ENCODE measurements at places on chromosomes 2 and 18. TPM values are rescaled to one million over a fixed set of nuclear protein-coding genes. Genes with fewer than 3 reads are reported as not detected.

- no peak overlapping the region for H3K4me3 ChIP-seq
- no peaks in the 10 kb centered on the region for H3K27me3 ChIP-seq
- H3K4me1 ChIP-seq: no peaks in the 10 kb centered on the region
- H3K27ac ChIP-seq: no peak overlapping the region
- H3K36me3 ChIP-seq: no peaks in the 10 kb centered on the region
These were observed 88.4 kb upstream of the NRP2 start for GRCh38 chr2:205593891-205594290.

HRH4 gene
- total RNA-seq: not detected

- H3K36me3 ChIP-seq: no peaks in the 10 kb centered on the region
- H3K27ac ChIP-seq: no peak overlapping the region
- DNase-seq: no peak
- H3K4me3 ChIP-seq: no peak overlapping the region
- H3K4me1 ChIP-seq: no peaks in the 10 kb centered on the region
- no peaks in the 10 kb centered on the region for H3K27me3 ChIP-seq
These were observed 273.1 kb upstream of the FANCL start for GRCh38 chr2:58514252-58514651.

DNA sequence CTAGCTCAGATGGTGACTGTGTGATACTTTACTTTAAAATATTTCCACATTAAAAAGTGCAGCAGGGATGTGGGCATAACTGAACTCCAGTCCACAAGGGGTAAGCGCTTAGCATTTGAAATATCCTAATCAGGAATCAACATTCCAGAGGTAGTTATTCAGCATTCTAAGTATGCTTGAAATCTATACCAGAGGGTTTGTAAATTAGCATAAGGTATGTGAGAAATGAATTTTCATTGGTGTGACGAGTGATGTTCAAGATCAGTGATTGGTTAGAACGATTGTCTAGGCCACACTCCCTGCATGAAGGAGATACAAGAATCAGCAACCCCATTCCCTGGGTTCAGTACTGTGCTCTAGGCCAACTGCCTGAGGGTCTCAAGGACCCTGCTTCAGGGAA, 42.6 kb downstream of the MAPK4 start:
- no peak overlapping the region for H3K27ac ChIP-seq
- H3K36me3 ChIP-seq: no peaks in the 10 kb centered on the region
- no peak for DNase-seq
- peaks cover 16% of the 10 kb centered on the region for H3K27me3 ChIP-seq

GRCh38 chr18:10242936-10243680, 211.3 kb upstream of the APCDD1 start:
- H3K27ac ChIP-seq: no peak overlapping the region
- peaks cover 5% of the 10 kb centered on the region for H3K27me3 ChIP-seq
- H3K36me3 ChIP-seq: no peaks in the 10 kb centered on the region
- H3K4me1 ChIP-seq: no peaks in the 10 kb centered on the region
- no peak for DNase-seq

GRCh38 chr2:184201246-184201645, 397.1 kb upstream of the ZNF804A start:
- H3K27me3 ChIP-seq: no peaks in the 10 kb centered on the region
- H3K27ac ChIP-seq: no peak overlapping the region
- no peak overlapping the region for H3K4me3 ChIP-seq
- DNase-seq: no peak
- H3K4me1 ChIP-seq: no peaks in the 10 kb centered on the region
- H3K36me3 ChIP-seq: no peaks in the 10 kb centered on the region

PDCD1 gene
- total RNA-seq: 0.22 TPM

- H3K36me3 ChIP-seq: no peaks in the 10 kb centered on the region
- H3K4me1 ChIP-seq: no peaks in the 10 kb centered on the region
- H3K27ac ChIP-seq: no peak overlapping the region
- no peak overlapping the region for H3K4me3 ChIP-seq
- no peak for DNase-seq
- no peaks in the 10 kb centered on the region for H3K27me3 ChIP-seq
These were observed 80.7 kb downstream of the STRN start for GRCh38 chr2:36885605-36886004.

GRCh38 chr2:120675460-120676130, 60.1 kb upstream of the GLI2 start:
- no peaks in the 10 kb centered on the region for H3K36me3 ChIP-seq
- H3K27ac ChIP-seq: no peak overlapping the region
- H3K4me3 ChIP-seq: no peak overlapping the region
- H3K27me3 ChIP-seq: no peaks in the 10 kb centered on the region

GRCh38 chr2:72612614-72613160, 213.1 kb downstream of the EXOC6B start:
- H3K36me3 ChIP-seq: no peaks in the 10 kb centered on the region
- H3K4me1 ChIP-seq: no peaks in the 10 kb centered on the region
- no peaks in the 10 kb centered on the region for H3K27me3 ChIP-seq

- no peaks in the 10 kb centered on the region for H3K36me3 ChIP-seq
- H3K27ac ChIP-seq: no peak overlapping the region
- no peaks in the 10 kb centered on the region for H3K27me3 ChIP-seq
- no peak for DNase-seq
- no peak overlapping the region for H3K4me3 ChIP-seq
These were observed 3.1 kb upstream of the MSGN1 start for GRCh38 chr2:17813010-17813741.

GRCh38 chr18:50201476-50202018, 6.6 kb upstream of the MYO5B start:
- no peak overlapping the region for H3K4me3 ChIP-seq
- H3K27me3 ChIP-seq: no peaks in the 10 kb centered on the region
- no peaks in the 10 kb centered on the region for H3K4me1 ChIP-seq
- no peak overlapping the region for H3K27ac ChIP-seq
- no peak for DNase-seq

CNTNAP5 gene
- not detected for total RNA-seq

DNA sequence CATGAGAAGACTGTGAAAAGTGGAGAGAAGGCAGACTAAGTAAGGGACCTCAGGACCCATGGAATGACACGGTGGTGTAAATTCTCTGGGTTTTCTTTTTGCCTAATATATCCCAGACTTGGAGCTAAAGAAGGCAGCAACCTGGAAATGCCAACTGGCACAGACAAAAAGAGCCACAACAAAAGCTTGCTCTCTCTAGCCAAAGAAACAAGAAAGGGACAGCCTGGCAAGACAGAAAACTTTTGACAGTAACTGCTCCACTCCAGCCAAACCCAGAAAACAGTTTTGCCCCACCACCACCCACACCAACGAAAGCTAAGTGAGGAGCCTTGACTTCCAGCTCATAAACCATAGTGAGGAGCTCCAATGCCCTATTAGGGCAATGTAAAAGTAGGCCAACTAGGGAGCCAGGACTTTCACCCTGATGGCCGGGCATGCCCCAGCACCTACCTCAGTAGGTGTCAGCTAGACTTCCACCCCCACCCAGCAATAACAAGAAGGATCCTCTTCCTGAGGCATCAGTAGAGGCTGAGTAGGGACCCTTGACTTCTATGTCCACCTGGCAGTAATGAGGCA, 35.5 kb downstream of the PELI1 start:
- DNase-seq: no peak
- H3K36me3 ChIP-seq: no peaks in the 10 kb centered on the region
- no peak overlapping the region for H3K4me3 ChIP-seq
- H3K27me3 ChIP-seq: no peaks in the 10 kb centered on the region

DNA sequence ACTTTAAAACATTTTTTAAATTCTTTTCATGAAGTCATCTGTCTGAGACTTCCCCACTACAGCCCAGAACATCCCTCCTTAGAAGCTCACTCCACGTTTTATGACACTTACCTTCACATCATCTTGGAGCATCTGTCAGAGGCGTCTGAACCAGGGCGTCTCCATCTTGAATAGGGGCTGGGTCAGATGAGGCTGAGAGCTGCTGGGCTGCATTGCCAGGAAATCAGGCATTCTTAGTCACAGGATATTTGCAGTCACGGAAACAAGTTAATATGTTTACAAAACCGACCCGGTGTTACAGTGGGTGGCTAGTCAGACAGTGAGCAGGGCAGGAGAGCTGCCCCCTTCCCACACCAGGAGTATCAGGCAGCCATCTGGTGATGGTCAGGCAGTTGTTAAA, 456.5 kb downstream of the FBXO15 start:
- no peaks in the 10 kb centered on the region for H3K27me3 ChIP-seq
- H3K4me1 ChIP-seq: no peaks in the 10 kb centered on the region
- DNase-seq: no peak
- H3K4me3 ChIP-seq: no peak overlapping the region
- no peaks in the 10 kb centered on the region for H3K36me3 ChIP-seq

DNA sequence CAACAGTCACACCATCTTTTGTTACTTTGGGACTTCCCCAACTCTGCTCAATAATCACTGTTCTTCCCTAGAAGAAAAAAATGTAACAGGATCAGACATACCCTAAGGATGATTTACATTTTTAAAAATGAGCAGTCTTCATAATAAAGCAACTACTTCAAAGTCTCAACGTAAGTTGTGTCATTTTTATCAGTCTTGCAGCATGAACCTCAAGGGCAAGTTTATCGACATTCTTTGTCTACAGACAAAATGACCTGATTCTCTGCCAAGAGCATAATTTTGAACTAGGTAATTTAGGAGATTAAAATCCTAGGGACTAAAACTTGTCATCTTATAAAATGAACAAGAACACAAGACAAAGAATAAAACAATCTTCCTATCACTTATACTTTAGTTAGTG, 2.3 kb downstream of the HSPD1 start:
- H3K4me1 ChIP-seq: peaks cover 7% of the 10 kb centered on the region
- no peak for DNase-seq
- no peaks in the 10 kb centered on the region for H3K27me3 ChIP-seq
- no peak overlapping the region for H3K4me3 ChIP-seq

GRCh38 chr2:10499275-10499907, 51.3 kb upstream of the ODC1 start:
- H3K27ac ChIP-seq: no peak overlapping the region
- DNase-seq: no peak
- peaks cover 2% of the 10 kb centered on the region for H3K27me3 ChIP-seq
- no peak overlapping the region for H3K4me3 ChIP-seq
- H3K36me3 ChIP-seq: no peaks in the 10 kb centered on the region
- H3K4me1 ChIP-seq: peaks cover 12% of the 10 kb centered on the region

DNA sequence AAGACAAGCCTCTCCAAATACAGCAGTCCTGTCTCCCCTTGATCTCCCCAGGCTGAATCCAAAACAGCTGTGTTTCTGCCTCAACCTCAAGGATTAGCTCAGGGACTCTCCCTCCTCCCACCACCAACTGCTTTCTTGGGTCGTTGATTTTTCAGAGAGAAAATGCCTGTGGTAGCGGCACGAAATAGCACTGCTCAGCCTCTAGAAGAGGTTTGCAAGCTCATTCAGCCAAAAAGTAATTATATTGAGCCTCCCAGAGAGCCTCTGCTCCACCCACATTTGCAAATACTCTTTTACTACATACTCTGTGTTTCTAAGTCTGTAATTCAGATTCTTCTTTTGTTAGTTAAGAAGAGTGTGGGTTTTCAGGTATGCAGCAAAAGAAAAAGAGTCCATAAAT, 396.4 kb upstream of the TNP1 start:
- H3K4me3 ChIP-seq: no peak overlapping the region
- H3K36me3 ChIP-seq: no peaks in the 10 kb centered on the region
- no peak overlapping the region for H3K27ac ChIP-seq
- H3K27me3 ChIP-seq: peaks cover 63% of the 10 kb centered on the region
- DNase-seq: no peak

GRCh38 chr2:209943776-209944175, 58.7 kb upstream of the RPE start:
- no peak overlapping the region for H3K27ac ChIP-seq
- H3K36me3 ChIP-seq: no peaks in the 10 kb centered on the region
- no peak for DNase-seq
- no peaks in the 10 kb centered on the region for H3K4me1 ChIP-seq

Data from HCT116 (cell line).